Right atrium auricular region (tissue), 2 donors: ENCODE measurements at places on chromosomes 2 and 18. TPM values are rescaled to one million over a fixed set of nuclear protein-coding genes. Genes with fewer than 3 reads are reported as not detected.

HAAO gene
- total RNA-seq, result 2.6 TPM

CHRND gene
- total RNA-seq, result 0.19 TPM

NAT8 gene
- not detected for total RNA-seq

RGPD3 gene
- total RNA-seq, result 0.43 TPM

CDK5R2 gene
- total RNA-seq, result not detected

CSRNP3 gene
- total RNA-seq, result 4.5 TPM

GALNT14 gene
- 1.0 TPM for total RNA-seq

NHEJ1 gene
- total RNA-seq, result 8.4 TPM

DTNB gene
- total RNA-seq, result 4.4 TPM

ZNF513 gene
- total RNA-seq, result 4.7 TPM

ANKRD23 gene
- 23.0 TPM for total RNA-seq

SERPINE2 gene
- total RNA-seq, result 20.2 TPM

POTEF gene
- total RNA-seq, result 0.47 TPM

EFEMP1 gene
- 246 TPM for total RNA-seq

FLACC1 gene
- 6.2 TPM for total RNA-seq

SLC5A7 gene
- total RNA-seq, result not detected

TCF7L1 gene
- 4.0 TPM for total RNA-seq

ZSWIM2 gene
- total RNA-seq, result not detected

PSMA8 gene
- not detected for total RNA-seq

DSG1 gene
- total RNA-seq, result 4.7 TPM

TRAK2 gene
- total RNA-seq, result 130 TPM

RESP18 gene
- total RNA-seq, result not detected

KCTD1 gene
- 44.4 TPM for total RNA-seq

POTEJ gene
- total RNA-seq, result 2.6 TPM
